ENCODE measurements at places on chromosomes 6 and 20. TPM values are rescaled to one million over a fixed set of nuclear protein-coding genes. Genes with fewer than 3 reads are reported as not detected.

Gene C6orf52
- total RNA-seq: 1.5 TPM

GRCh38 chr6:150535151-150535804, 64.4 kb upstream of the PLEKHG1 start:
- DNase-seq: no peak

DNA sequence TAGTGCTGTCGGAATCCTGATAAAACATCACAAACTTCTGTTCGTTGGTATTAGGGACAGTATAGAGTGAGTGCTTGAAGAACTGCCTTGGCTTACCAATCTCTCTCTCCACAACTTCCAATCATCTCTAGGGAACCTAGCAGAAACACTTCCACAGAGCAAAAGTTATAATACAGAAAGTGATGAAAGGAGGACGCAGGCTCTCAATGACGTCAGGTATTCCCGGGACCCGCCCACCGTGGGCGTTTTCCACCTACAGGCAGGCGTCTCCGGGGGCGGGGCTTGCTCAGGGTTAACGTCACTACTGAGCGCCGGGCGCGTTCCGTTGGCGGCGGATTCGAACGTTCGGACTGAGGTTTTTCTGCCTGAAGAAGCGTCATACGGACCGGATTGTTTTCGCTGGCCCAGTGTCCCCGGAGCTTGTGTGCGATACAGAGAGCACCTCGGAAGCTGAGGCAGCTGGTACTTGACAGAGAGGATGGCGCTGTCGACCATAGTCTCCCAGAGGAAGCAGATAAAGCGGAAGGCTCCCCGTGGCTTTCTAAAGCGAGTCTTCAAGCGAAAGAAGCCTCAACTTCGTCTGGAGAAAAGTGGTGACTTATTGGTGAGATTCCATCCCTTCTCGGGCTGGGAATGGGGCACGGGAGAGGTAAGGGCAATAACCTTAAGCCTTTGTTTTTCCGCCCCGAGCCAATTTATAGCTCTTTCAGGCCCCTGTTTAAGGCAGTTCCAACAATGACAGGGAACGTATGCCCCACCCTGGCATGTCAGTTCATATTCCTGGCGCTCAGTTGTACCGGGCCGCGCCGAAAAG, at the start of gene CENPW:
Gene CENPW, plus strand, starts transcription at position 320 of the 814 bp plus-strand sequence. Its CDS starts 159 bp downstream, at position 479.
- peak; percentile 93 for DNase-seq

GRCh38 chr6:24981386-24981760, 45.6 kb upstream of the RIPOR2 start:
- DNase-seq: no peak

GRCh38 chr6:158047127-158047518, 65.5 kb downstream of the SYNJ2 start:
- DNase-seq: no peak

DNA sequence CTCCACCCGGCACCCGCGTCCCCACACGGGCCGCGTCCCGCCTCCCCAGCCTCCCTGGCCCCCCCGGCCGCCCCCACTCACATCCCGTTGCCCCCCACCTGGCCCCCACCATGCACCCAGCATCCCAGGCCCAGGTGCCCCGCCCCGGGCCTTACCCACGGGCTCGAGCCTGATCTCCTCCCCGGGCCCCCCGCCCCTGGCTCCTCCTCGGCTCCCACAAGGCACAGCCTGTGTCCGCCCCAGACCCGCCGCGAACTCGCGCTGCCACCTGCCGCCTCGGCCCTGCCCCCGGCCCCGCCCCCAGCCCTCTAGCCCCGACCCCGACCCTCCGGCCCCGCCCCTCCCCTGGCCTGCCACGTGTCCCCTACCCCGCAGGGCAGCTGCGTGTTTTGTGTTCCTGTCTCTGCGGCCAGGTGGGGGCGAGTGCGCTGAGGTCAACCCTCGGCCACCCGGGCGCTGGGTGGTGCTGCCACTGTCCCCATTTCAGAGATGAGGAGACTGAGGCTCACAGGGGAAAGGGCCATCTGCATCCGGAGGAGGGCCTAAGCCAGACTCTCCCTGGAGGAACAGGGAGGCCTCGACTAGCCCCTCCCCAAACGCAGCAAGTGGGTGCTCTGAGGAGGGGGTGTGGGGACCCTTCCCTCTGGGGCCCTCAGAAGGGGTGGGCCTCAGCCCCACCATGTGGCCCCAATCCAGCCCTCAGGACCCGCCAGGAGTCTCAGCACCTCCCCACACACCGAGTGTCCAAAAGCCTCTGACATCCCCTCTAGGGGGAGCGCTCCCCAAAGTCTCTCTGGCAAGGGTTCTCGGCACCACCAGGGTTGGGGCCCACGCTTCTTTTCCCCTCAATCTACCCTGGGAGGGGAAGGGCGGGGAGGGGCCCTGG, 99.8 kb downstream of the TAF4 start:
- no peak for DNase-seq

DNA sequence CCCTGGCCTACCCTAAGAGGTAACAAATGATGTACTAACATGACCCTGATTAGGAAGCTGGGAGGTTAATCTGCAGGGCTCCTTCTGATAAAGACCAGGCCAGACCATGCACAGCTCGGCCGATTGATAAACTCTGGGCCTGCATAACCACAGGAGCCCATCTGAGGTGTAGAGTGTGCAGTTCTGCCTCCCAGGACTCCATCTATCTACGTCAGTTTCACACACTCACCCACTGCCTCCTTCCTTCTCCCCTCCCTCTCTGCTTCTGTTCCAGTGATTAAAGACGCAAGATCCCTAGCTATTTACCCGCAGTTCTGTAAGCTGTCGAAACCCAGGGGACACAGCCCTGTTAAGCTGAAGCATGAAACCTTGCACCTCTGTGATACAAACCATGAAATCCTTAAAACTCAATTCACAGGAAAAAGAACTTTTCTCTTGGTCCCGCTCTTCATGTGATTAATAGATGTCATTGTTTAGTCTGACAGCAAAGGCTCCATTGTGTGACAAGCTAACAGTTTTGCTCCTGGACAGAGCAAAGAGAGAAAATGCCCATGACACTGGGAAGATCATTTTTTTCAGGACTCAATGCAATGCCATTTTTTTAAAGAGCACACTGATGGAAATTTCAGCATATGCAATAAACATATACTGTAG, 470.6 kb downstream of the MAFB start:
- no peak for DNase-seq

Data from kidney (tissue), 22 donors.